8988T (cell line): ENCODE measurements at places on chromosomes 2 and 18.

DNA sequence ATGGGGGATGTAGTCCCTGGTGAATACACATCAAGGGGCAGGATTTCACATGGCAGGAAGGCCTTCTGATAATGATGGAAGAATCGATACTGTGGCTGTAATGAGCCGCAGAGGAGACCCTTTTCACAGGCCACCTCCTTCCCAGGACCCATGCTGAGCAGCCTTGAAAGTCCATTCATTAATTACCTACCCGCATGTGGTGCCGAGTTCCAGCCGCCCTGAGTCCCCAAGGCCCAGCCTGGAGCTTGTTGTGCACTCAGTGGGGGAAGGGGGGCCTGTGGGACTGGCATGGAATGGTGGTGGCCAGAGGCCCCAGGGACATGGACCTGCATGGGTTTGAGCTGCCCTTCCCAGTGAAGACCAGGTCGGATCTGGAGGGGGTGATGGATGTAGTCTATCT is 25.5 kb downstream of the ASB18 start:
- no peak for DNase-seq

DNA sequence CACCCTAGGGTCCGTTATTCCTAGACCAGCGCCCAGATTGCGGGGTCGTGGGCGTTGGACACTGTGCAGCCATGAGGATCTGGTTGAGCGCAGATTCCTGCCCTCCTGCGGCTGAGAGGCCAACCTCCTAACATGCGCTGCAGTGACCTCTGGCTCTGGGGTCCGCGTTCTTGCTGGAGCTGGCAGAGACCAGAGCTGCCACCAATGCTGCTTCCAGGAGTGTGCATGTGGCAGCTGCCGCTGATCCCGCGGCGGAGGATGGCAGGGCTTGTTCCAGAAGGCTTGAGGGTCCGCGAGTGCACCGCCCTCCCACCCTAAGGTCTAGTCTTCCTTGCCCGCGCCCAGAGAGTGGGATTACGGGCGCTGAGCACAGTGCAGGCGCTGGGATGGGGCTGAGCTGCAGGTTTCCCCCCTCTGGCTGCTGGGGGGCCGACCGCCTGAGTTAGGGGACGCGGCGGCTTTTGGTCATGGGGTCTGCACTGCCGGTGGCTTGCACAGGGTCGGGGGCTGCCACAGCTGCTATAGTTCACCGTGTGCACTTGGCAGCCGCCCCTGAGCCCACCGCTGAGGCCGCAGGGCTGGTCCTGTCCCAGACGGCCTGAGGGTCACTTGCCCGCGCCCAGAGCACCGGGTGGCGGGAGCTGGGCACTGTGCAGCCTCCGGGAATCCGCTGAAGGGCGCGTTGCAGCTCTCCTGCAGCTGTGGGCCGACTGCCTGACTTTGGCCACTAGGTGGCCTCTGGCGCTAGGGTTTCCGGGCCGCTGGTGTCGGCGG is 145.9 kb downstream of the CCDC74A start:
- DNase-seq = peak; percentile 59

- no peak for DNase-seq
Measured at GRCh38 chr2:237323656-237324055, 90.3 kb downstream of the COL6A3 start.

- DNase-seq = no peak
Measured at GRCh38 chr18:63085611-63086010, 234.0 kb downstream of the BCL2 start.

DNA sequence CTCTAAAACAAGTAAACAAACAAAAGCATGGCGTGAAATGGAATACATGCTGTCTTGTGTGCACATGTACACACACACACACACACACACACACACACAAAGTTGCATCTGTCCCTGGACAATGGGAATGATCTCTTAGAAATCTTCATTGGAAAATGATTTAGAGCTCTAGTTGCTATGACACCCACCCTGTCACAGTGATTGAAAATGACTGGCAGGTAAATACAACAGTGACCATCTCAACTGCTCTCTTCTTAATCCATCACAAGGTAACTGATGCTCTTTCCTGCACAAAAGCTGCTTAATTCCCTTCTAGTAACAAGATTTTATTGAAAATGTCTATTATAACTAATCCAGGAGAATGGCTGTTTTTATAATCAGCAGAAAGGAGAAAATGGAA is 1011.7 kb upstream of the GYPC start:
- DNase-seq = no peak

GRCh38 chr2:173210270-173211196 is 134.9 kb downstream of the MAP3K20 start:
- peak; percentile 27 for DNase-seq

- DNase-seq = no peak
Measured at GRCh38 chr2:41294331-41294730, 753.5 kb upstream of the PKDCC start.

- DNase-seq = no peak
Measured at GRCh38 chr2:216533609-216534008, 35.0 kb downstream of the RPL37A start.
